ENCODE measurements at places on chromosomes 7 and 10.
A peak's percentile ranks its signal among the peaks of the same experiment; 100 is the strongest.

- DNase-seq, result no peak
- no peaks in the 10 kb centered on the region for H3K27me3 ChIP-seq
- H3K36me3 ChIP-seq, result peaks cover 56% of the 10 kb centered on the region
- H3K4me3 ChIP-seq, result no peak overlapping the region
- H3K4me1 ChIP-seq, result peaks cover 8% of the 10 kb centered on the region
- no peak overlapping the region for H3K27ac ChIP-seq
Measured at GRCh38 chr10:360653-361052, 225.4 kb downstream of the ZMYND11 start.

DNA sequence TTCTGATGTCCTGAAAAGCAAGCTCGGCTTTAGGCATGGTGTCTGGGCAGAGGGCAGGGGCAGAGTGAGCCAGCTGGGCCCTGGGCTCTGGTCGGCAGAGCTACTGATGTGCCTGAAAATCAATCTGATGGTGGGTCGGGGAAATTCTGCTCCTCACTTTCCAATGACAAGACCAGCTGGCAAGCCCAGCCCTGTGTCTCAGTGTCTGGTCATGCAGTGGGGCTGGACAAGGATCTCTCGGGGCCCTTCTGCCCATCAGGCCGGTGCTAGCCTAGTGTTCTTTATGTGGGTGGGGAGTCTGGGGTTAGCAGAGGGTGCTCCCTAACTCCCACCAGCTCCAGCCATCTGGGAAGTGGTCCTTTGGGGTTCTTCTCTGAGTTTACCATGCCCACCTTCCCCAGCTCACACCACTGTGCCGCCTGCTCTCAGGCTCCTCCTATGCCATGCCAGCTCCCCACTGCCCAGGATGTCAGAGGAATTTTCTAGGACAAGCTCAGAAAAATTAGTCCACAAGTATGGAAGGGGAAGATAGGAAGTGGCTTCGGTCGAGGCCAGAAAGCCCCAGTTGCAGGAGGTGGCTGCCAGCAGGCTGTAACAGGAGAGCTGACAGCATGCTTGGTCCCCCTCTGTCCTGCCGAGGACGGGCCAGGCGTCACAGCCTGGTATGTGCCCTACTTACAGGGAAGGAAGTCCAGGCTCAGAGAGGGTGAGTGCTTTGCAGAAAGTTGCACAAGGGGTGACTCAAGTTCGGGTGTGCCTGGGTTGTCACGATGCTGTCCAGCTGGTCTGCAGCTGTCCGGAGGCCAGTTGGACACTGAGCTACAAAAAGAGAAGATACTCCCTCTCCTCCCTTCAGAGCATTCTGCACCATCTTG lies 135.2 kb downstream of the ADCY1 start:
- no peak overlapping the region for H3K4me3 ChIP-seq
- H3K27ac ChIP-seq, result no peak overlapping the region
- DNase-seq, result no peak
- no peaks in the 10 kb centered on the region for H3K27me3 ChIP-seq
- H3K36me3 ChIP-seq, result no peaks in the 10 kb centered on the region
- no peaks in the 10 kb centered on the region for H3K4me1 ChIP-seq

GRCh38 chr7:63376873-63377272 lies 621.8 kb upstream of the ZNF722 start:
- no peaks in the 10 kb centered on the region for H3K4me1 ChIP-seq
- DNase-seq, result no peak
- H3K27me3 ChIP-seq, result no peaks in the 10 kb centered on the region
- H3K4me3 ChIP-seq, result no peak overlapping the region
- no peak overlapping the region for H3K27ac ChIP-seq

DNA sequence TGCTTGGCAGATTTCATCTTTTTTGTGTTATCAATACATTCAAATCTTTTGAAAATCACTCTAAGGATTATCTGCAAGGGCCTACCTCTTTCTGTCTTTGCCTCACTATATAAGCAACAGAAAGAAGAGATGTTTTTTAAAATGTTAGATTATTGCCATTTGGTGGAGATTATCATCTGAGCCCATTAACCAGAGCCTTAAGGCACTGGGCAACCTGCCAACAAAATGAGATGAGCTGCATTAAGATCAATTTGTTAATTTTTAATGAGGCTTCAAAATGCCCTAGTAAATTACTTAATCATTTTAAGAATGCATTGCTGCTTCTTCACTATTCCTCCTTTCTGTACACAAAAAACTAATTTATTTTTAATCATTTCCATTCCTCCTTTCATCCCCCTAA lies 314.1 kb downstream of the SNX13 start:
- DNase-seq, result no peak
- no peaks in the 10 kb centered on the region for H3K4me1 ChIP-seq
- no peak overlapping the region for H3K4me3 ChIP-seq
- H3K27ac ChIP-seq, result no peak overlapping the region
- H3K36me3 ChIP-seq, result no peaks in the 10 kb centered on the region

DNA sequence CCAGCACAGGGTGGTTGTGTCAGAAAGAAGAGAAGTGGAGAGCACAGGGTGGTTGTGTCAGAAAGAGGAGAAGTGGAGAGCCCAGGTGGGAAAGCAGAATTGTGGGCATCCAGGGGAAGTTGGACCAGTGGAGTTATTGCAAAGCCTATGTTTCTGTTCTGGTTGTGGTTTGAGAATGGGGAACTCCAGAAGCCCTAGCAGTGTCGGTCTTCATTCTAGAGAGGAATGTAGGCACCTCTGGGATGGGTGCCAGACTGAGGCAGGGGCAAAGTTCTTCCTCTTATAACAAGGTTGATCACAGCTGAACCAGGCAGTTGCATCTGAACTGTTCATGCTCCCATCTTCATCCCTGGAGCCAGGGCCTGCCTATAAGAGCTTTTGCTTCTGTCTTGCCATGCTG lies 954 bp downstream of the FSCN3 start:
- H3K27me3 ChIP-seq, result no peaks in the 10 kb centered on the region
- H3K27ac ChIP-seq, result no peak overlapping the region
- H3K36me3 ChIP-seq, result peaks cover 12% of the 10 kb centered on the region
- H3K4me1 ChIP-seq, result no peaks in the 10 kb centered on the region

- no peak overlapping the region for H3K27ac ChIP-seq
- DNase-seq, result peak; percentile 39
- peak overlapping the region; percentile 81 for H3K4me3 ChIP-seq
- H3K4me1 ChIP-seq, result peaks cover 6% of the 10 kb centered on the region
Measured at GRCh38 chr7:139776486-139777132, 1.2 kb downstream of the HIPK2 start.

GRCh38 chr10:15436696-15437095 lies 65.6 kb upstream of the FAM171A1 start:
- no peak for DNase-seq
- H3K4me1 ChIP-seq, result peaks cover 2% of the 10 kb centered on the region
- no peak overlapping the region for H3K27ac ChIP-seq
- H3K4me3 ChIP-seq, result no peak overlapping the region
- no peaks in the 10 kb centered on the region for H3K36me3 ChIP-seq
- no peaks in the 10 kb centered on the region for H3K27me3 ChIP-seq

DNA sequence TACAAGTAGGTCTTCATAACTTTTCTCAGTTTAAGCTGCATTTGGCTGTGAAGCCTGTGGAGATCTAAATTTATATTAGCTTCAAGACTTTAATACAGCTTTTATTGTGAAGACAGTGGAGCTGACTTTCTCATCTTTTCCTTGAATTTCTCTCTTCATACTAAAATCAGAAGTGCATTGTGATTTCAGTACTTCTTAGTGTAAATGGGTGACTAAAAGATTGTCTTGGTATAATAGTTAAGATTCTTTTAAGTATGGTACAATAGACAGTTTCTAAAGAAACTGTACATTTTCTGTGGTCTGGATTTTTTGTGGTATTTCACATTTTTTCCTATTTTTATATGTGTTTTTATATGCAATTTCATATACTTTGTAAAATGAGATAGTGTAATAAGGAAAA lies 21.0 kb upstream of the DDX21 start:
- H3K4me3 ChIP-seq, result no peak overlapping the region
- no peaks in the 10 kb centered on the region for H3K27me3 ChIP-seq
- H3K4me1 ChIP-seq, result no peaks in the 10 kb centered on the region

DNA sequence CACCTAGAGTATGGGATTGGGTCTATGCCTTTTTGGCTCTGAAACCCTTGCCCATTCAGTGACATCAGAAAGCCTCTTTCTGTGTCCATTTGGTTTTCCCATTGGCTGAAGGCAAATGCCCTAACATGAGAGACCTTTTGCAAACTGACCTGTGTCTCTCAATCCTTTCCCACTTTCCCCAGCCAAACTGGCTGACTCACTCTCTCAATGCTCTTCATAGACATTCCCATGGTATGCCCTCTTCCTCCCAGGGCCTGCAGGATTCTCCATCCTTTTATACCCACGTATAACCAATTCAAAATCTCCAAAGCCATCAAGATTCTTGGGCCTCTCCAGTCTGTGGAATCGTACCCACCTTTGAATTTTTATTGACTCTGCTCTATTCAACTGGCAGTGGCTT lies 563.3 kb downstream of the GATA3 start:
- H3K4me3 ChIP-seq, result no peak overlapping the region
- no peaks in the 10 kb centered on the region for H3K36me3 ChIP-seq
- H3K27me3 ChIP-seq, result no peaks in the 10 kb centered on the region
- no peak overlapping the region for H3K27ac ChIP-seq
- no peaks in the 10 kb centered on the region for H3K4me1 ChIP-seq
- no peak for DNase-seq

- no peaks in the 10 kb centered on the region for H3K4me1 ChIP-seq
- no peak for DNase-seq
- no peak overlapping the region for H3K27ac ChIP-seq
- no peak overlapping the region for H3K4me3 ChIP-seq
Measured at GRCh38 chr7:133348250-133348649, 95.4 kb downstream of the EXOC4 start.

GRCh38 chr10:6617309-6618076 lies 37.4 kb upstream of the PRKCQ start:
- no peak overlapping the region for H3K4me3 ChIP-seq
- no peaks in the 10 kb centered on the region for H3K36me3 ChIP-seq
- H3K27ac ChIP-seq, result no peak overlapping the region
- H3K4me1 ChIP-seq, result no peaks in the 10 kb centered on the region
- DNase-seq, result no peak

- H3K36me3 ChIP-seq, result no peaks in the 10 kb centered on the region
- H3K4me3 ChIP-seq, result no peak overlapping the region
- no peak overlapping the region for H3K27ac ChIP-seq
- H3K27me3 ChIP-seq, result no peaks in the 10 kb centered on the region
Measured at GRCh38 chr7:107014387-107015023, 30.0 kb upstream of the PRKAR2B start.

GRCh38 chr7:67847092-67847787 lies 850.6 kb downstream of the TYW1 start:
- H3K27ac ChIP-seq, result no peak overlapping the region
- DNase-seq, result no peak
- H3K4me1 ChIP-seq, result peaks cover 3% of the 10 kb centered on the region
- no peak overlapping the region for H3K4me3 ChIP-seq
- no peaks in the 10 kb centered on the region for H3K27me3 ChIP-seq

DNA sequence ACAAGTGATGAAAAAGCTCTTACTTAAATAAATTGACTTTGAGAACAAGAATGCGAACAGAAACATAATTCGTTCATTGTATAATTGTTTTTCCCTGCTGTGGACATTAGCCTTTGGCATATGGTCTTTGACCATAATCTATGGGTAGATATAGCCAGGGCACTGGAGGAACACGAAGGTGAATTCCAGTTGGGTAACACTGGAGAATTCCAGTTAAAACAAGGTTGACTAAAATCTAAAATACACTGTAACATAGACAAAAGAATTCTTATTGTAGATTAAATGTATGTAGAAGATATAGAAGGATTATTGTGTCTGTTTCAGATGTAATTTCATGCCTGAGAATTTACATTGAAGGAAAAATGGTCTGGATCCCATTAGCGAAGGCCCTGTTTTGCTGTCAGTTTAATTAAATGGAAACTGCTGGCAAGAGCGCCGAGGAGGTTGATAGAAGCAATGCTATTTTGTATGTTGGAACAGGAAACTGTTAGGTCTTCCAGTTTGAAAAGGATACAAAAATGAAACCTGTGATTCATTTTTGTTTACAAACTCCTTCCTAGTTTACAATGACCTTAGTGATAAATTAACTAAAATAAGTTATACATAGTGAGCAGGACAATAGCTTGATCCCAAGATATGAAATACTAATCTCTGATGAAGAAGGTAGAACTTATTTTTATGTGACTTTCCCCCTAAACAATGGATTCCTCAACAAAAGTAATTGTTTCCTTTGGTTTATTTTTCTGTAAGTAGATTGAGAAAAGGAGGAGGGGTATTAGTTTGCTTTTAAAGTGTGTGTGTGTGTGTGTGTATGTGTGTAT lies 68.9 kb downstream of the ARID5B start:
- no peaks in the 10 kb centered on the region for H3K4me1 ChIP-seq
- no peak overlapping the region for H3K27ac ChIP-seq
- H3K36me3 ChIP-seq, result no peaks in the 10 kb centered on the region
- DNase-seq, result no peak

DNA sequence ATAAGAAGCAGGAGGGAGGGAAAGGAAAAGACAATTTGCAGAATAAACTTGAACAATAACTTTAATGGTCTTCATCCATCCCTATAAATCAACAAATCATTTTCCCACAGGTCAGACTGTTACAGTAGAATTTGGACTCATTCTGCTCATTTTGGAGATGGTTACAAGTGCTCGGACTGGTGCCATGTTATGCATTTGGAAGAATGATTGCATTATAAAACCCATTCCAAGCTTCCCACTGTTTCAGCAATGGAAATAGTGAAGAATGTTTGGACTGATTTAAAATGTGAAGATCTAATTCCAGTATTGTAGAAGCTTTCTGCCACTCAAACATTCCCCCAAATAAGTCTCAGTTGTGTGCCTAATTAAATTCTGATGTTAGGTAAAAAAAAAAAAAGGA lies 99.7 kb upstream of the ZEB1 start:
- H3K4me1 ChIP-seq, result no peaks in the 10 kb centered on the region
- DNase-seq, result no peak
- H3K4me3 ChIP-seq, result no peak overlapping the region
- H3K27me3 ChIP-seq, result no peaks in the 10 kb centered on the region
- no peaks in the 10 kb centered on the region for H3K36me3 ChIP-seq
- H3K27ac ChIP-seq, result no peak overlapping the region

DNA sequence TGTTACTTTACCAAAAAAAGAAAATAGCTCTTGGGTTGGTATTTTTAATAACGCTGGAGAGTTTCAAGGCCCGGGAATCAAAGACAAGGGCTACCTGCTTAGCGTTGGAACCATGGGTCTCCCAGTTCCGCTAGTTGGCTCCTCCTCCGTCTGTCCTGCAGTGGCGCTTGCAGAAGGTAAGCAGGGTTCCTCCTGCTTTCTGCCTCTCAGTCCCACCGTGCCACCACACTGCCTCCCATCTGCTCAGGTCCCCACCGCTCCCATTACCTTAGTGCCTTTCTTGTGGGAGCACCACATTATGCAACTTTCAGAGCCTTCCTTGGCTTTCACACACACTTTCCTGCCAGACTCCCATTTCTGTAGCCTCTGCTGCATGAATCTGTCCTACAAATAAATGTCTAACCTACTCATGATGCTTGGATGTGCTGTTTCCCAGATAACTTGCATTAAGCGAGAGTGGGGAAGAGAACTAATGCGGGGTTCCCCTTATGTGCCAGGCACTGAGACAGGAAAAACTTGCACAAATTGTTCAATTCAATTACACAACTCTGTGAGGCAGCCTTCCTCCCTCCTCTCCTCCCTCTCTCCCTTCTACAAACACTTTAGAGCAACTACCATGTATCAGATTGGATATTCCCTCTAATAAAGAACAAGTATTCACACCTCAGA lies 124.5 kb downstream of the AOAH start:
- no peak overlapping the region for H3K27ac ChIP-seq
- no peak for DNase-seq
- no peaks in the 10 kb centered on the region for H3K27me3 ChIP-seq
- no peaks in the 10 kb centered on the region for H3K36me3 ChIP-seq
- no peaks in the 10 kb centered on the region for H3K4me1 ChIP-seq

- H3K4me3 ChIP-seq, result no peak overlapping the region
- no peaks in the 10 kb centered on the region for H3K4me1 ChIP-seq
- H3K27me3 ChIP-seq, result no peaks in the 10 kb centered on the region
- no peak overlapping the region for H3K27ac ChIP-seq
- DNase-seq, result no peak
Measured at GRCh38 chr10:117967149-117967650, 79.5 kb downstream of the RAB11FIP2 start.

Data from trophoblast cell (in vitro differentiated cells and primary cell).